Renal cortical epithelial cell (primary cell): ENCODE measurements at places on chromosomes 7 and 10.
A peak's percentile ranks its signal among the peaks of the same experiment; 100 is the strongest.

DNA sequence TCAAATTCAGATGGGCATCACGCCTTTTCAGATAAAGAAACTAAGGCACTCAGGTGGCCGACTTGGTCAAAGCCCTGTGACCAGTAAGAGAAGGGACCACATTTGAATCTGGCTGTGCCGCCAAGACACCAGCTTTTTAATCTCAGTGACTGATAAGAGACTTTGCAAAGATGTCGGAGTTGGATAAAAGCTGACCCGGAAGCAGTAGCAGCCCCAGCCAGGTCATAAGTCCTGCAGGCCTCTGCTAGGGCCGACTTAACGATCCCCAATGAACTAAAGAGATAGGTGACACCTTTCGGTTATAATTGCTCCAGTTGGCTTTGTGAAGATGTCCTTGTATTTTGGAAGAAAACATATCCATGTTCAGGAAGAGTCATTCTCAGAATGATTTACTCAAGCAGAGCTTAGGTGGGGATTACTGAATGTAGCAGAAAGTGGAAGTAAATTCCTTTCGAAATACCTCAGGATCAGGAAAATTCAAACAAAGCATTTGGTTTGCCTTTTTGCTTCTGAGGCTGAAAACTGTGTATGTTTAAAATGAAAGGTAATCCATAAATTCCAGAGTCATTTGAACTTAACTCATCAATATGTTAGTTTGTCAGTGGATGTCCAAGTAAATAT lies 164.2 kb upstream of the PITRM1 start:
- peak; percentile 44 for DNase-seq

DNA sequence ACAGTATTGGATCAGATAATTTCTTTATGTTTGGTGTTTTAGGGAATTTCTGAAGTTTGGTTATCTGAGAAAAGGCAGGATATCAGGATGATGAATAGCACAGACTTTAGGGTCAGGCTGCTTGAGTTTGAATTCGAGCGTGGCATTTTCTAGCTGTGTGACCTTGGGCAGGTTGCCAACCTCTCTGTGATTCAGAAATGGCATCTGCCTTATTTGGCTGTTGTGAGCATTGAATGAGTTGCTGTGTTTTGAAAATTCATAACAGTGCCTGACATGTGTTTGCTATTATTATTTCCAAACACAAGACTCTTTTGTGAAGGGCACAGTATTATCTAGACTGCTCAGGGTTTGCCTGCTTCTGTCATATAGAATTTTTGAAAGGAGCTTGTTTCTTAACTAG lies 66.9 kb downstream of the NXPH1 start:
- no peak for DNase-seq

GRCh38 chr10:69101451-69102095 lies 13.7 kb downstream of the SRGN start:
- peak; percentile 48 for DNase-seq

DNA sequence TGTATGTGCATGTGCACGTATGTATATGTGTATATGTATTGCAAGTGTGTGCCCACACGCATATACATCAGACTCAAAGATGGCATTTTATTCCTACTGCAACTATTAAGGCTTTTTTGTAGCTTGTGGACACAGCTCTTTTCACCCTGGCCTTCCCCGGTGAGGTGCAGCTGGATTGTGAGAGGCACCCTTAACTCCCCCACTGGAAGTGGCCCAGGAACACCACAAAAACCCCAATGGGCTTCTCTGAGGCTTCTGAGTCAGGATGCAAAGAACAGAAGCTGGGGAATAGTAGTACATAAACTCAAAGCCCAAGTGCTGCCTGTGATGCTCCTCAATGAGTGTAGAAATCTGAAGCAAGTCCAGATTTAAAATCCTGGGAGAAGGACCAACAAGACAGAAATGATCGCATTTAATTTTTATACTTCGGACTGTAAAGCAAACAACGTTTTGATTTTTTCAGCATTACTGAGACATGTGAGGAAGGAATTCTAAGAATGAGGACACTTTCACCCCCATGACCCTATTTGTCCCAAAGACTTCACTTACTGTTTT lies 369.2 kb upstream of the MGMT start:
- no peak for DNase-seq

- no peak for DNase-seq
Measured at GRCh38 chr10:12491491-12491890, 142.1 kb downstream of the CAMK1D start.

DNA sequence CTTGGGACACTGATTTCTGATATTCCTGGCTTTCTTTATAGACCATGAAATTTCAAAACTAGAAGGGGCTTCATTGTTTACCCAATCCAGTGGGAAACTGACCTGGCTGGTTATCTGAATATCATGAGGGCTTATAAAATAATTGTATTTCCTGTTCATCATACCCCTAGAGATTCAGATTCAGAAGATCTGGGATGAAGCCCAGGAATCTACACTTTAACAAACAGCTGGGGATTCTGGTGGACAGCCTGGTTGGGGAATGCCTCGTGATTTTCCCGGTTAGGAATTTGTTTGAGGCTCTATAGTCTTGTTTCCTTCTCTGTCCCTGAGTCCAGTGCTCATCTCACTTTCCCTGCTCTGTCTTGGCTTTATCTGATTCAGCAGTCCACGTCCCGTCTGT lies 110.3 kb downstream of the ADRA2A start:
- DNase-seq = no peak

DNA sequence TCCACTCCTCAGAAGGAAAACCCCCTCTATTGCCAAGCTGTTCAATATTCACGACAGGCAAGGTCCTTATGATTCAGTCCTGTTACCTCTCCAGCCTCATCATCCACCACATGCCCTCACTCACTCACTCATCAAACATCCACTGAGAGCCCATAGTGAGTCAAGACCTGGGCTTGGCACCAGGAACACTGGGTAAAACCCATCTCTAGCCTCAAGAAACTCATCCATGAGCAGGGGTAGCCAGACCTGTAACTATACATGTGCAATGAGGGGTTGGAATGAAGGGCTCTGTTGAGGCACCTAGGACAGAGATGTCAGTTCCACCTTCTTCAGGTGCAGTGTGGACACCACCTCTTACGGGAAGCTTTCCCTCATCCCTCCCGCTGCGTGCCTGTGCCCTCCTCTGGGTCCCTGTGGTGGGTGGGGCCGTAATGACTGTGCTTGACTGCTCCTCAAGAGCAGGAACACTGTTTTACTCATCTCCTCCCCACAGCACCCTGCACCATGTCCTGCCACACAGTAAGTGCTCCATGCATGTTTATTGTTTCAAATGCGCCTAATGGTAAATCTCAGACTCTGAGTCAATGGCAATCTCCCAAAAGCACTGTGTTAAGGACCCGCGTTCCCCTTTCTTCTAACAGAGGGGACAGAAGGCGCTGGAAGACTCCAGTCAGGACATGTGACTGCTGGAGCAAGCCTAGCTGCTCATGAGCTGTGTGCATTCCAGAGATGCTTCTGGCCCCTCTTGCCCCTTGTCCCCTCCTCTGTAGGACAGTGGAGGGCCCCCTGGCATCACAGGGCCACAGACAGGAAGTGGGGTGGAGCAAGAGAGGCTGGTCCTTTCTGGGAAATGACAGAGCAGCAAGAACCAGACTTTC lies 95.4 kb downstream of the HIPK2 start:
- DNase-seq = peak; percentile 88
